ENCODE measurements at places on chromosomes 4 and X.

- DNase-seq = no peak
Observed at GRCh38 chr4:3760841-3761240, 5.3 kb upstream of the ADRA2C start.

DNA sequence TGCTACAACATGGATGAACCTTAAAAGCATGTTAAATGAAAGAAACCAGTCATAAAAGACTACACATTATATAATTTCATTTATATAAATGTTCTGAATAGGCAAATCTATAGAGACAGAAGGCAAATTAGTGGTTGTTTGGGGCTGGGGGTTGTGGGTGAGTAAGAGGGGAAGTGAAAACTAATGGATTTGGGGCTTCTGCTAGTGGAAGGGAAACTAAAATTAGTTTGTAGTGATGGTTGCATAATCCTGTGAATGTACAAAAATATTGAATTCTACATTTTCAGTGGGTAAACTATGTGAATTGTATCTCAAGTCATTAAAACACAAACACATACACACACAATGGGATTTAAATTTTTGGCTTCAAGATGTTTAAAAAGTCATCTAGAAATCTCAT is 25.4 kb upstream of the LIMCH1 start:
- DNase-seq = no peak

- no peak for DNase-seq
Observed at GRCh38 chrX:12868747-12869146, 1.9 kb downstream of the TLR7 start.

GRCh38 chrX:15815779-15816437 is 25.6 kb downstream of the ZRSR2 start:
- DNase-seq = peak; percentile 18

DNA sequence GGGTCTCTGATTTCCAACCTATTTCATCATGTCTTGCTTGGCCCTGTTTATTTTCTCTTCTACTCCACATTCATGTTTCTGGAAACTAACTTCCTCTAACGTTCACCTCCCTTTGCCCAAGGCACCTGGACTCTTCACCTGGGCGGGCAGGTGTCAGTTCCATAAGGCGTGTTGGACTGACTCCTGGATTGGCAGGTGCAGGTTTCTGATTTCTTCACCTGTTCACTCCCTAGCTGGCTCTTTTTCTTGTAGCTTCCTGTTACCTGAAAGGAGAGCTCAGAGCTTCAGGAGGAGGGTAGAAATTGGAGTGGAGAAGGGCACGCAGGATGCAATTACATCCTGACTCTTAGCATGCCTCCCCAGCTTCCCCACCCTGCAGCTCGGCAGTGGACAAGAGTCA is 350.8 kb upstream of the KLF3 start:
- no peak for DNase-seq

DNA sequence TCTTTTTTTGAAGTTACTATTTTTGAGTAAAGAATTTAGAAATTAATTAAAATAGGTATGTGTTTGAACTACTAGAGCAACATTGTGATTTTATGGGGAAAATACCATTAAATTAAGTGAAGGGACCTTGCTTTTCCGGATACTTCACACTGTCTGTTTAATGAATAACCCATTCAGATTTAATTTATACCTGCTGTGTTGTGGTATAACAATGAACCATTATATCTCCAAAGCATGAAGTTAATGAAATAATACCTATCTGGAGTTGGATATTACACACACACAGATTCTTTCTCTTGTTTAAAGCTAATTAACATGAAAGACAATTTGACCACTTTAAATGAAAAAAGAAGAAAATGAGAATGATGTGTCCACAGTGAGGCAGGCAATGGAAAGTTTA is 195.0 kb upstream of the GPRIN3 start:
- no peak for DNase-seq

- peak; percentile 47 for DNase-seq
Observed at GRCh38 chrX:63506320-63506719, 155.2 kb upstream of the SPIN4 start.

DNA sequence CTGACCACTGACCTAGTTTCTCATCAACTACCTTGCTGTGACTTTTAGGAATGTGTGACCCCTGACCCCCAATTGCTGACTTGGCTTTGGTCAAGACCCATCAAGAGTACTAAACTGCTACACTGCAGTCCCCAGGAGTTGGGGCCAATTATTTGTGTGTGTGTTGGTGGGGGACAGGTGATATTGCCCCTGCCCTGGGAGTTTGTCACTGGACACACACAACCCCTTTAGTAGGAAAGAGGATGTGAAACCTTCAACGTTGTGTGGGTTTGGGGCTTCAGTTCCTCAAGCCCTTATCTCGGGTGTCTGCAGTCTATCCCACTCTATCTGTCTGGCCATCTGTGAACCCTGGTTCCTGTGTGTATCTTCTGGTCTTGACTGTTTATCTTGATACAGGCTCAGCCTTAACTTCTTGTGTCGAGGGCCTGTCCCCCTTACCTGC is 6.5 kb downstream of the SASH3 start:
- no peak for DNase-seq

DNA sequence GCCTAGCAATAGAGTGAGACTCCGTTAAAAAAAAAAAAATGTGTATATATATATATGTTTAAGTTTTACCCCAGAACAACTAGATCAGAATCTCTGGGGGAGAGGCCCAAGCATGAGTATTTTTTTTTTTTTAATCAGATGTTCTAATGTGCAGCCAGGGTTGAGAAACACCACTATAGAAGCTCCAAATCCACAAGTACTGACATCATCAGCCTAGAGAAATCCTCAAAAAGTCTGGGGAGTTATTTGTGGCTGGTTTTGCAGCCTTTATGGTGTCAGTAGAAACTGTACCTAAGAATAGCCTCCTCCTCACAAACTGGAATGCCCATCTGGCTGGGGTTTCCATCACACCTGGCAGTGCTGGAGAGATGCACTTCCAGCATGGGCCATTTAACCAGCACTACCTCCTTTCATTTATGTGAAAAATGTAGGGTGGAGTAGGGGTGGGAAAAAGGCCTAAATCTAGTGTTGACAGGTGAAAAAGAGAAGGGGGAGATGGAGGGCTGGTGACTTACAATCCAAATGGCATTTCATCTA is 93.5 kb downstream of the CBLL2 start:
- peak; percentile 54 for DNase-seq

GRCh38 chr4:155529272-155529671 is 137.4 kb upstream of the GUCY1A1 start:
- DNase-seq = peak; percentile 59

- DNase-seq = no peak
Observed at GRCh38 chr4:74174941-74175340, 17.0 kb downstream of the MTHFD2L start.

DNA sequence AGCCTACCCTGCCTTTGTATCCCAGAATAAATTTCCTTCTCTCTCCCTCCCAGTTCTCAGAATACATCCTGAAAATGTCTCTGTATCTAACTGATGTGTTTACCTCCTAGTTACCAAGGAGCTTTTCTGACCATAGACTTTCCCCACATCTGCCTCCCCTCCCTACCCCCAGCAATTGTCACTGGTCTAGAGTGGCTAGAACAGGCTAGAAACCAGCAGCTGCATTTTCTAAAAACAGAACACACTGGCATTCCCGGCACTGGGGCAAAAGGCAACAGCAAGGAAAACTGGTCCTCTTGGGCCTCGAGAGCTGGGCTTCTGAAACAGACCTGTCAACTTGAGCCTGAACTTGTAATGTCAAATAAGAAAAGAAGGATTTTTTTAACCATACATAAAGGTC is 16.4 kb downstream of the TASL start:
- DNase-seq = no peak

- peak; percentile 93 for DNase-seq
Observed at GRCh38 chr4:19947349-19947748, 304.4 kb upstream of the SLIT2 start.

- no peak for DNase-seq
Observed at GRCh38 chr4:25727711-25728493, 72.3 kb downstream of the SLC34A2 start.

- DNase-seq = no peak
Observed at GRCh38 chr4:8905226-8905772, 33.7 kb upstream of the HMX1 start.

Data from iris pigment epithelial cell (primary cell).